Epithelial cell of esophagus (primary cell): ENCODE measurements at places on chromosomes 4 and X.

DNA sequence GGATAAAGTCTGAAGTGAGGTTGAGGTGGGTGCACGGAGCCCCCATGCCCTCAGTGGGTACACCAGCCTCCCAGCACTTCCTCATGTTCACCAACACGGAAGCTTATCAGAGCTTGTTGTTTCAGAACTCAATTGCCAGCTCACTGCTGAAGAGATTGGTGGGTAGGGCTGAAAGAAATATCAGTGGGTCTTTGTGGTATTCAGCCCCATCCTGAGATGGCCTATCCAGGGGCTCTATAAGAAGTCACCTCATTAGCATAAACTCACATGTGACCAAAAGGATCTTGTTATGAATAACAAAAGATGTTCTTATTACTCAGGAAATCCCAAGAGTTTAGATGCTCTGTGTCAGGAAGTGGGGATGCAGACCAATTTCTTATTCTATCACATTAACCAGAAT is 177.3 kb downstream of the ARHGAP10 start:
- no peak for DNase-seq

DNA sequence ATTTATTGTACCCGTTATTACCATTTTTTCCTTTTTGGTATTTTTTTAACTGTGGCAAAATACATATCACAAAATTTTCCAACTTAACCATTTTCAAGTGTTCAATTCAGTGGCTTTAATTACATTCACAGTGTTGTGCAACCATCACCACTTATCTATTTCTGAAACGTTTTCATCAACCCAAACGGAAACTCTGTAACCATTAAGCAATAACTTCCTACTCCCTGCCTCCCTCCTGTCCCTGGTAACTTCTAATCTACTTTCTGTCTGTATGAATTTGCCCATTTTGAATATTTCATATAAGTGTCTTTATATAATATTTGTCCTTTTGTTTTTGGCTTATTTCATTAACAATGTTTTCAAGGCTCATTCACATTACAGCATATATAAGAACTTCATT is 57.4 kb upstream of the MSN start:
- DNase-seq, result no peak

DNA sequence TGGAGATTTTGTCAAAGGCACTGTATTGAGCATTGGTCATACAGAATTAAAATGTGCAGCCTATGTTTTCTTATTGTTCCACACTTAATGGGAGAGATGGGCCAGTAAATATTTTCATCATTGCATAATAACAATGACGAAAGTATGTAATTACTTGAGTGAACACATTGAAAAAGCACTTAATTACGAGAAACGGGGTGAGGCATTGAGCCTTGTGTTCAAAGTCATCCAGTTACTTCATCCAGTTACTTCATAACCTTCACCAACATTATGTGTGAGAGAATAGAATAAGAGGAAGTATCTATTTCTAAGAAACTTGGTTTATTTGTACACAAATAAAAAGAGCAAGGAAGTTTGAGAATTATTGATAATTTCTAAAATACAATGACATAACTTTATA is 1427.0 kb downstream of the ADGRL3 start:
- DNase-seq, result no peak

- peak; percentile 14 for DNase-seq
These were observed 358.4 kb upstream of the MAGEB16 start for GRCh38 chrX:35439692-35440091.

- peak; percentile 57 for DNase-seq
These were observed 182.4 kb upstream of the CXXC4 start for GRCh38 chr4:104677116-104677515.

GRCh38 chr4:139605516-139605915 is 49.5 kb upstream of the SETD7 start:
- DNase-seq, result no peak
